Fibroblast of the conjunctiva (primary cell): ENCODE measurements at places on chromosomes 5 and 9.

DNA sequence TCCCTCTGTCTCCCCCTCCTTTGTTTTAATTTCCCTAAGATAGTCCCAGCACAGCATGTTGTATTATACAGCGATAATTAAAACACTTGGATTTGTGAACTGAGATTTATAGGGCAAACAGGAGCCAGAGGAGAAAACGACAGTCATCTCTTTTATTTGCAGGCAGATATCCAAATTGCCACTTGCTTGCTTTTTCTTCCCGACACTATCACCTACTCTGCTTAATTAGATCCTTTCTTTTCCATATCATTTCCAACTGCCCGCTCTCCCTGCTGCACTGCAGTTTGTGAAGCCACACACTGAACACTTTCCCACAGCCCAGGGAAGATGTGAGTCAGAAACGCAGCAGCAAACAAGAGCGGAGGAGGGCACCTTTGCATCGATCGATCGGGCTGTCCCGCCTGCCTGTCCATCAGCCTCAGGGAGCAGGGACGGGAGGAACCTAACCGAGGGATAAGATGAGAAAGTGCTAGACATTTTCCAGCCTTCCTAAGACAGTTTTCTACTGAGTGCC, 35.8 kb upstream of the SPRY4 start:
- peak; percentile 27 for DNase-seq

- no peak for DNase-seq
These were observed 7.4 kb upstream of the RNF183 start for GRCh38 chr9:113310538-113310937.

DNA sequence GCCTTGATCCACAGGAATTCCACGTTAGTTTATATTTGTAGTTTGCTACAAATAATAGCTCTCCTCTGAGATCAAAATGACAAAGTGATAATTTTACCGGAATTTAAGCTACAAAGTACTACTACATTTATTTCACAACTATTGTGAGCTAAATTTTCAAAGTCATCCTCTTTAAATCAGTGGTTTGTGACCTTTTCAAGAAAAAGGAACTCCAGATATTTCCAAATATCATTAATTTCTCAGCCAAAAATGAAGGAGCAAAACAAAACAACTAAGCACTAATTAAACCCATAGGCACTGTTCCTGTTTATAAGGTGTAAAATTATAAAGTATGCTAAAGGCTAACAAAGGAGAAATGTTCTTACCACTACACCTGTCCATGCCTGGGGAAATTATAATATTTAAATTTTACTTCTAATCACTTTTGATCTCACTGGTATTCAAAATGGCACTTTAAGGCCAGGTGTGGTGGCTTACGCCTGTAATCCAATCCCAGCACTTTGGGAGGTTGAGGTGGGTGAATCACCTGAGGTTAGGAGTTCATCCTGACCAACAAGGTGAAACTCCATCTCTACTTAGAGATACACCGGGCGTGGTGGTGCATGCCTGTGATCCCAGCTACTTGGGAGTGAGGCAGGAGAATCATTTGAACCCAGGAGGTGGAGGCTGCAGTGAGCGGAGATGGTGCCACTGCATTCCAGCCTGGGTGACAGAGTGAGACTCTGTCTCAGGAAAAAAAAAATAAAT, 77.5 kb downstream of the CEMIP2 start:
- no peak for DNase-seq

GRCh38 chr9:115142517-115143270, 24.7 kb upstream of the TNC start:
- no peak for DNase-seq

DNA sequence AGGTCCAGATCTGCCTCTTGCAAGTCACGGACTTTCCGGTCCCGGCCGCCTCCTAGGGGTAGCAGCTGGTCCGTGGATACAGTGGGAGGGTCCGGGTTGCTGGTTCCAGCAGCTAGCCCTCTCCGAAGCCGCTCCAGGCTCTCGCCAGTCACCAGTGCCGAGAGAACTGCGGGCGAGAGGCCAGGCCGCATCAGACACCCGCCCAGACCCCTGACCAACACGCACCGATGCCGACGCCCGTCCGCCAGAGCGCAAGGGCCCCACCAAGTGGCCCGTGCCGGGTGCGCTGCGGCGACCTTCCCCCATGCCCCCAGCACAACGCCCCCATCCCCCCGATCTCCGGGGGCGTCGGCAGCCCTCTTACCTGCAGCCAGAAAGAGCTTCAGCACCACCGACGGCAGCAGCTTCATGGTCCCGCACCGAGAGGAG, 470 bp downstream of the HBEGF start:
- no peak for DNase-seq

- DNase-seq: no peak
These were observed 357.8 kb upstream of the RGMB start for GRCh38 chr5:98415663-98416062.

GRCh38 chr9:2781336-2781735, 62.6 kb downstream of the PUM3 start:
- no peak for DNase-seq

GRCh38 chr5:102959055-102959454, 160.9 kb downstream of the GIN1 start:
- DNase-seq: peak; percentile 69

DNA sequence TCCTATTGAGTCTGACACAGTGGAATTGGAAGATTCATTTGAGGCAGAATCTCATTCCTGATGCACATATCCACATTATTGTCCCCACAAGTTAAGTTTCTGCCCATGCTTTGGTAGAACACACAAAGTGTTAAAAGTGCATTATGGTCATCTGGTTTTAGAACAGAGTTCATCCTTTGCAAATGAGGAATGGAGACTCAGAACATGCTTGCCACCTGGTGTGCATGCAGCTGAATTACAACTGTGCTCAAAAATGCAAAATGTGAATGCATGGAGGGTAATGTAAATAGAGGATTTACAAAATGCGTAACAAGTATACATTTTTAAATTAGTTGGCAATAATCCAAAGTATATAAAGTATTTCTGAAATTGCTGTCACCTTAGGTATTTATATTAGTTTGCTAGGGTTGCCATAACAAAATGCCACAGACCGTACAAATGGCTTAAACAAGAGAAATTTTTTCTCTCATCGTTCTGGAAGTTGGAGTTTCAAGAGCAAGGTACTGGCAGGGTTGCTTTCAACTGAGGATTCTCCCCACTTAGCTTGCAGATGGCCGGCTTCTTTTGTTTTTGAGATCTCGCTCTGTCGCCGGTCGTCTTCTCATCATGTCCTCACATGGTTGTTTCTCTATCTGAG, 671.1 kb downstream of the TAF11L14 start:
- DNase-seq: peak; percentile 5
